G401 (cell line): ENCODE measurements at places on chromosomes 2 and 18. TPM values are rescaled to one million over a fixed set of nuclear protein-coding genes. Genes with fewer than 3 reads are reported as not detected.

GRCh38 chr2:30422444-30423040 lies 24.5 kb upstream of the LCLAT1 start:
- no peak for DNase-seq

Gene HOXD9
- 6.6 and 10.6 TPM in 2 replicates for total RNA-seq

Gene DYSF
- 0.18 and 3.8 TPM in 2 replicates for total RNA-seq

Gene MYO3B
- 7.8 and 11.9 TPM in 2 replicates for total RNA-seq

GRCh38 chr2:155872396-155872795 lies 460.1 kb downstream of the NR4A2 start:
- DNase-seq = no peak

GRCh38 chr18:49728542-49728941 lies 84.8 kb downstream of the ACAA2 start:
- DNase-seq = peak; percentile 32

DNA sequence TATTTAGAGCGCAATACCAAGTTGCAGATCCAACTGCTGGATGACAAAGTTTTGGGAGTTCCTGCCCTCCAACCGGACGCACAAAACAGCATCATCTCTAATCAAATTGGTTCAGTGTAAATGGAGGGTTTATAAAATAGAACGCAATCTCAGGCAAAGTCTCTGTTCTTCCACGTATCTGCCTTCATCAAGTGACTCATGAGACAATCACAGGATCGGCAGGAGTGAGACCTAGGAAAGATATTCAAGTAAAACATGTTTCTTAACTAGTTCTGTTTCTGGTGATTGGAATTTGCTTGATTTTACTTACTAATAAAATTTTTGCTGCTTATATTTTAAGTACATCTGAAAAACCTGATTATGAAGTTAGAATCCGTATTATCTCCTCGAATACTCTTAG lies 7.6 kb downstream of the FZD5 start:
- DNase-seq = no peak

GRCh38 chr18:64245126-64245861 lies 96.4 kb upstream of the LINC00305 start:
- DNase-seq = peak; percentile 14

DNA sequence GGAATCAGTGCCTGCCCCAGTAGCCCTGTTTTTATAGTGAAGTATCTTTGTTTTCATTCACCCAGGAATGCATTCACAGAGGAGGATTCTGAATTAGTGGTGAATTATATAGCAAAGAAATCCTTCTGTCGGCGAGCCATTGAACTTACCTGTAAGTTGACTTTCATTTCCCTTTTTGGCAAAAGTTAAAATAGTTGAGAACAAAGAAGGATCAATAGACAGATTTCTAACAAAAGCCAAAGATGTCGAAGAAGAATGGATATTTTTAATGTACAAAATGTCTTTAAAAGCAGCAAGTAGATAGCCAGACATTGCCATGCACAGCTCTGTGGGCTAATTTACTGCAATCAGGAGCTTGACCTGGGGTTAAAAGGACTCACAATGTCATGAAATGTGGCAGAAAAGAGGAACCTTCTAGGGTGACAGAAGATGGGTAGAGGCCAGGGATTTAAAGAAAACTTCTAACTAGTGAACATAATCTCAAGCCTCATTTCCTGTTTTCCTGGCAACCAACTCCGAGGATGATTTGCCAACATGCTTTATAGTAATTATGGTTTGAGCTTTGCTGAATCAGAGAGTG lies 53.8 kb upstream of the TMEM87B start:
- no peak for DNase-seq

DNA sequence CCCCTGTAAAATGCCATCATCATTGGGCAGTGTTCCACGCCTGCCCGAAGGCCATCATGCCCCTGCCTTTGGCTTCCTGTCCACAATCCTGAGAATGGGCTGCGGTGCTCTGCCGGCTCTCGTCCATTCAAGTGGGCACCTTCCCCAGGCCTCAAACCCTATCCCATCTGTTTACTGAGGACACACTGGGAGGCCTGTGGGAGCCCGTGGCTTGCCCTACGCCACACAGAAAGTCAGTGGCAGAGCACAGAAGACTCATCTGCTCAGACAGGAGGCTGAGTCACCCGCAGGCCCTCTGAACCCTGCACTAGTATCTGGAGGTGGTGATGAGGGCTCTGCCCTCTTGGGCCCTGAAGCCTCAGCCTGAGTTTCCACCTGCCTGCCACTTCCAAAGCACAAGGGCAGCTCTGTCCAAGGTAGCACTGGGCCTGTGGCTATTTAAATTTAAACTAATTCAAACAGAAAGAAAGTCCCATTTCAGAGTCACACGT lies 19.1 kb upstream of the ANKRD53 start:
- no peak for DNase-seq
